ENCODE measurements at places on chromosomes 1 and 21.

- no peak for DNase-seq
These were observed 139.7 kb upstream of the ARHGEF16 start for GRCh38 chr1:3314491-3315381.

GRCh38 chr1:3429766-3430165 is 24.7 kb upstream of the ARHGEF16 start:
- DNase-seq, result no peak

DNA sequence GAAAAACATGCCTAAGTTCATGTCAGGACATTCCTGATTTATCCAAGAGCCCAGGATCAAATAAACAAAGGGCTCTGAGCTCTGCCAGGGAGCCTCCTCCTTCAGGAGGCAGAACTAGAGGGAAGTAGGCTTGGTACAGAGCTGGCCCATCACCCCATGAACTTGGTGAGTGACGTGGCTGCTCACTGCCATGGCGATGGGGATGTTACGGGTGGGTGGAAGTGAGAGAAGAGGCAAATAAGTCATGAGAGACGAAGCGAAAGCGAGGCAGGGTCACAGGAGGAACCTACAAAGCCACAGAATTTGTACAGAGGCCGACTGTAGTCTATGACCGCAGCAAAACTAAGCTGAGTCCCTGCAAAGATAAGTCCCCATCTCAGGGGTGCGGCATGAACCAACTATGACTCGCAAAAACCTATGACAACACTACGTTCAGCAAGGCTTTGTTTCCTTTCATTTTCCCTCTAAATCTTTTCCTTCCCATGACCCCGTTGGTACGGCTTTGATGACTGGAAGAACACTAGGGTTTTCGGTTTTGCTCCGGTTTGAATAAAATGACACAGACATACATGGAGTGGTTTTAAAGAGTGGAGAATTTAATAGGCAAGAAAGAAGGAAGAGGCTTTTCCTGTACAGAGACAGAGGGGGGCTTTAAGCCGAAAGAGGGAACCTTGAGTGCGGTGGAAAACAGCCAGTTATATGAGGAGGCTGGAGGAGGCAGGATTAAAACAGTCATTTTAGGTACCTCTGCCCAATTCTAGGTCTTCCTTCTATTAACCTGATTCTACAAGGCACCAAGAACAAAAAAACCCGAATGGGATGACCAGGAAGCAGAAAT is 74.1 kb downstream of the CD46 start:
- DNase-seq, result peak; percentile 99

GRCh38 chr1:205592443-205593003 is 39.3 kb downstream of the ELK4 start:
- no peak for DNase-seq

DNA sequence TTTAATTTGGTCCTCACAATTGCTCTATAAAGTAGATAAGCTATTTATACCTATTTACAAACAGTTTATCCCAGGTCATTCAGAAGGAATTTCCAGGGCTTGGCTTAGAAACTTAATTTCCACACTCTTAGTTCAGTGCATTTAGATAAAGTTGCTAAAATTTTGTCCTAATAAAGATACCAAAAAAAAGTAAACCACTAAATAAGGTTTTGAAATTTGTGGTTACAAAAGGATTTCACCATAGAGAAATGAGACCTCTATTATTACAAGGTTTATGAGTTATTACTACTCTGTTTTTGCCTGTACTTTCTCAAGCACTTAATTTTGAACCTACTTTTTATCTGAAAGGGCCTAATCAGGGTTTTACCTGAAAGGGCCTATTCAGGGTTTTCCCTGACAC is 22.4 kb downstream of the PTPN22 start:
- no peak for DNase-seq

GRCh38 chr1:61852670-61853015 is 110.4 kb downstream of the PATJ start:
- no peak for DNase-seq

DNA sequence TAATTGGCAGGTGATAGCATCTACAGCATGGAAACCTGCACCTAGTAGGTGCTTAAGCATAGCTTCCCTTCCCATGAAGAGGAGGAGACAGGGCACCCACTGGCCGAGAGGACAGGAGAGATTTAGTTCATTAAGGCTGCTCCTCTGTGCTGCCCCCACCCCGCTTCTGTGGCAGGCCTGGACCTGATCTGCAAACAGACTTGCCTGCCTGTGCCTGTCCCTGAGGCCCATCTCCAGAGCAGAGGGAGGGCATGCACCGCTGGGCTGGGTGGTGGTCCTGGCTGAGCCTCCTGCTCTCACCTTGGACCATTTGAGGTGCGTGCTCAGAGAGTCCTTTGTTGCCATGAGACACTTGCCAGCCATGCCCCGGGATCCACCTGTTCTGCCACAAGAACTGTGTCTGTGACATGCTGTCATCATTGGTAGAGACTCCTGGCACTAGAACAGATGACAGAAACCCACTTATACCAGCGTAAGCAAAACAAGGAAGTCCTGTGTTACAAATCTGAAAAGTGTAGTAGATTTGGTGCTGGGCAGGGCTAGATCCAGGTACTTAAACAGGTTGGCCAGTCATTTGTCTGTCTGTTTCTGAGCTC is 55.6 kb downstream of the PTPRF start:
- no peak for DNase-seq

GRCh38 chr1:17875171-17875881 is 120.2 kb downstream of the ACTL8 start:
- DNase-seq, result no peak

DNA sequence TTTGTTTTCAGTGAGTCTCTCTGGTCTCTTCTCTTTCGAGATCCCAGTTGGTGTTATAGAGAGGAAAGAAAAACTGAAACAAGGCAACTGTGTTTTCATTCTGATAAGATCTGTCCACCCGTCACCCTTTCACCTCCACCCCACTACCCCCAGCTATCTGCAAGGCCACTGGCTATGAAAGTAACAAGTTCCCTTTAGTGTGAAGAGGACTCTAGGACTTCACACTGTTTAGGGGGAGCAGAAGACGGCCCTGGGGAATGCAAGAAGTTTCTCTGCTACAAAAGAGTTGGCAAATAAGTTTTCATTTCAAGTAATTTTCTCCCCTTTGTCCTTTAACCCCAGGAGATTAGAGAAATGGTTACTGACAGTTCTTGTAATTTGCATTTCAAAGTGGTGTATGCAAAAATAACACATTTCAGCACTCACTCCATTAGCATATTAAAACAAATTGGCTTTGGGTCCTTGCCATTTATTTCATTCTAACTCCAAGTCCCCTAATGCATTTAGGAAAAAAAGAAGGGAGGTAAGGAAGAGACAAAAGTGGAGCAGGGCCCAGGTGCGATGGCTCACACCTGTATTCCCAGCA is 79.6 kb upstream of the PPM1J start:
- no peak for DNase-seq

- DNase-seq, result no peak
These were observed 30.3 kb upstream of the CLIC4 start for GRCh38 chr1:24714859-24715520.

- DNase-seq, result no peak
These were observed 13.1 kb upstream of the LPGAT1 start for GRCh38 chr1:211843507-211844298.

- DNase-seq, result no peak
These were observed 60.1 kb upstream of the LAMC2 start for GRCh38 chr1:183126000-183126366.

DNA sequence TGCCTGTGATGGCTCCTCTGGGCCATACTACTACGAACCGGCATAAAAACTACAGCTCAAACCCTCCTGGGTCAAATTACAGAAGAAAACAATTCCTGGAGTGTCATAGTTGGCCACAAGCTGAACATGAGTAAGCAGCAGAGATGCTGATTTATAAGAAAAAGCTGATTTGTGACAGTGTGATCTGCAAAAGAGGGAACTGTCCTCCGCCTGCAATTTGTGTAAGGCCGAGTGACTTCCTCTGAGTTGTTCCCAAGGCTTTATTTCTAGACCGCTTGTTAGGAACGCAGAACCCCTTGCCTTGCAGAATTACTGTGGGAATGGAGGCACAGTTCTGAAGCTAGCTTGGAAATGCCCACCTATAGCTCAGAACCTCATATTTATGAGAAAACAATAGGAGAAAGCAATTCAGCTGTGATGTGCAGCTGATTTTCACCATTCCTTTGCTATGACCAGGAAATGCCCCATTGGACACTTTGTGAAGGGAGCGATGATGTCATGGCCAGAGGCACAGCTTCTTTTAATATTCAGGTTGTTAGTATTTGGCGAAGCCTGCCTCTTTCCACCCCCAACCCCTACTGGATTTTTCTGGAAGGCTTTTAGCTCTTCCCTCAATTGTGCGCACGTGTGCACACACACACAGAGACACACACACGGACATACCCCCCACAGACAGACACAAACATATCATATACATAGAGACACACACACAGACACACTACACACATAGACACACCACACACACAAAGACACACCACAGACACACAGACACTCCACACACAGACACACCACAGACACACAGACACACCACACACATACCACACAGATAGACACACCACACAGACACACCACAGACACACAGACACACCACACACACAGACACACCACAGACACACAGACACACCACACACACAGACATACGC is 47.6 kb downstream of the IER5 start:
- no peak for DNase-seq

- DNase-seq, result no peak
These were observed 1.2 kb downstream of the HSPG2 start for GRCh38 chr1:21935891-21936365.

DNA sequence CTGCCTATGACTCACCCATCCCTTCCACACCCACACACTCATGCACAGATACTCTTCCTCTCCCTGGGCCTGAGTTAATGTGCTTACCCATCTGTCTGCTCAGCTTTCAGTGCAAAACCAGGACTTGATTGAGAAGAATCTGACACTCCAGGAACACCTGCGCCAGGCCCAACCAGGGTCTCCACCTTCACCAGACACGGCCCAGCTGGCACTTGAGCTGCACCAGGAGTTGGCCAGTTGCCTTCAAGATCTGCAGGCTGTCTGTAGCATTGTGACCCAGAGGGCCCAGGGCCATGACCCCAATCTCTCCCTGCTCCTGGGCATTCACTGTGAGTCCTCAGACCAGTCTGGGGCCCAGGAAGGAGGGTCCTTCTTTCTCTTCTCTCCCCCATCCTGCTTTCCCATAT is 3.5 kb upstream of the SH3BGRL3 start:
- DNase-seq, result no peak

DNA sequence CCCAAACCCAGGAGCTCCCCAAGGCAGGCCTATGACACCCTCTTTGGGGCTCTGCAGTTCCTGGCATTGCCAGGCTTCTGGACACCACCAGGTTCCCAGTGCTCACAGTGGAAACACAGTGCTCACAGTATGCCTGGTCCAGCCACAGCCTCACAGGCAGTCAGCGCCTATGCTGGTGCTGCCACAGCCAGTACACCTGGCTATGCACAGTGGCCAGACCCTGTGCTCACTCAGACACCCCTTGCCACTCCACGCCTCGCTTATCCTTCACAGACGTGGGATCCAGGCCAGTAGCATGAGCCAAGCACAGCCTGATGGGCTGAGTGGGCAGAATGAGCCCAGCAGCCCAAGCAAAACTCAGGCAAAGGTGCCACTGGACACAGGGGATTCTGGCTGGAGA is 579.2 kb upstream of the ADGRL2 start:
- DNase-seq, result no peak

DNA sequence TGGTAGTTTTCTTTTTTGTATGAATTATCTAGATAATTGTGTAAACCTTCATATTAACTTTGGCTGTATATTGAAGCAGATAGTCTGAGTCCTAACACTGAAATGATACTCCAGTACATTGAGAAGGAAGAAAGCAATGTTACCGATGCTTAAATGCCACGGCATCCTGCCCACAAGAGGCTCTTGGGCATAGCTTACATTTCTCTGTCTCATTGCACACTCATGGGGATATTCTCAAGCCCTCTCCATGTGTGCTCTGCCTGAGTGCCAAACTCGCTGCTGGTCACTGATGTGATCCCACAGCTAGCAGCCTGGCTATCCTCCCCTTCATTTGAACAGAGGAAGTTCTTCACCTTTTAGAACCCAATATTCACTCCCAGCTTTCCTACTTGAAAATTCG is 179.4 kb downstream of the TGFB2 start:
- no peak for DNase-seq

GRCh38 chr1:117702654-117703053 is 96.8 kb downstream of the TENT5C start:
- no peak for DNase-seq

- DNase-seq, result no peak
These were observed 16.7 kb upstream of the ZNF644 start for GRCh38 chr1:91038582-91038981.

- no peak for DNase-seq
These were observed 3.5 kb upstream of the SPEN start for GRCh38 chr1:15843826-15844572.

DNA sequence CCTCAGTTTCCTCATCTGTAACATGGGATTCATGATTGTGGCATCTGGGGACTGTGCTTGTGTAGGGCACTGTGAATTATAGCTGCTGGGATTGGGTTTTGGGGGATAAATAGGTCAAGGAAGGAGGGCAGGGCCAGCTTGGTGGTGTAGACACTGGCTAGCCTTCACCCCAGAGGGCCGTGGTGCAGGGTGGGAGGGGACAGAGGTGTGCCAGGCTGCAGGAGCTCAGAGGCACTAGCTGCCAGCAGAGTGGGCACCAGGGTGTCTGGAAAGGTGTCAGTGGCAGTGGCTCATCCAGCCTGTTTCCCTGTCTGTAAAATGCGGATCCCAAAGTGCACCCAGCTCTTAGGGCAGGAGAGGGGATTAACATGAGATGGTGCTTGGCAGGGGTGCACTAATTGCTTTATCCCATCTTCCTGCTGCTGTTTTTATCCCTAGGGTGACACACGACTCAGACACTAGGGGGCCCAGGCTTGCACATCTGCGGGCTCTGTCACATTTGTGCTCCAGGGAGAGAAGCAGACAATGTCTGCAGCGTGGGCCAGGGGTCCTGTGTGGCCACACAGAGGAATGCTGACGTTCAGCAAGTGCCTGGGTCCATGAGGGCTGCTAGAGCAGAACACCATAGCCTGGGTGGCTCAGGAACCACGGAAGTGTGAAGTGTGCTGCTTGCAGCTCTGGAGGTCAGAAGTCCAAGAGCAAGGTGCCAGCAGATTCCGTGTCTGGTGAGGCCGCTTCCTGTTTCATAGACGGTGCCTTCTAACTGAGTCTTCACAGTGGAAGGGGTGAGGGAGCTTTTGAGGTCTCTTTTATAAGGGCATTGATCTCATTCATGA is 19.3 kb downstream of the OBSCN start:
- no peak for DNase-seq

DNA sequence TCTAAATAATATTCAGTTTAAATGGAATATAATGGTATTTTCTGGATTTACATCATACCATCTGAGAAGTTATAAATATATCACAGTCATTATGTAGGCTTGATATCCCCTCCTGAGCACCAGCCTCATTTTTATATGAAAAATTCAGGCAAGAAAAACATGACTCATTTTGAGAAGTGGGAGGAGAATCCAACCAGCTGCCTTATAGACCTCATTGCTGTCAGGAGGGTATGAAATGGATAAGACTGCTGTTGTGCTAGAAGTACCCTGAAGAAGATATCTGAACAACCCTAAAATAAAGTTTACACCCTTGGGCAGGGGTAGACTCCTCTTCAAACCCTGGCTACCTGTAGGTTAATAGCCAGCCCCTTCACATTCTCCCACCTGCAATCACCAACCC is 8.8 kb downstream of the GIPC2 start:
- DNase-seq, result no peak

- DNase-seq, result no peak
These were observed 4.1 kb downstream of the C1orf21 start for GRCh38 chr1:184390889-184391288.
